A172 (cell line): ENCODE measurements at places on chromosomes 3 and 15. TPM values are rescaled to one million over a fixed set of nuclear protein-coding genes. Genes with fewer than 3 reads are reported as not detected.

The C2CD4A gene
- total RNA-seq: 0.26 TPM in 1 of 2 replicates, not detected in the other

The TGM5 gene
- total RNA-seq: 0.14 TPM in 1 of 2 replicates, not detected in the other

The MKRN3 gene
- total RNA-seq: 8.0 and 11.1 TPM in 2 replicates

The ZIC1 gene
- 18.7 and 18.9 TPM in 2 replicates for total RNA-seq

The COL8A1 gene
- total RNA-seq: 24.4 and 26.9 TPM in 2 replicates

The SPESP1 gene
- total RNA-seq: not detected in 2 replicates

The FAM81A gene
- 0.78 and 1.3 TPM in 2 replicates for total RNA-seq

The SETMAR gene
- 24.2 and 25.4 TPM in 2 replicates for total RNA-seq

The HACD3 gene
- 148 and 149 TPM in 2 replicates for total RNA-seq

The P2RY1 gene
- 0.19 TPM in 1 of 2 replicates, not detected in the other for total RNA-seq

The SLC28A1 gene
- total RNA-seq: not detected in 2 replicates

The CHRFAM7A gene
- not detected in 2 replicates for total RNA-seq

The C3orf20 gene
- total RNA-seq: not detected in 2 replicates

The SLC9C1 gene
- total RNA-seq: not detected in 2 replicates

The MIX23 gene
- 77.5 and 114 TPM in 2 replicates for total RNA-seq

The CRELD1 gene
- 14.5 and 16.1 TPM in 2 replicates for total RNA-seq

The ANKUB1 gene
- not detected in 2 replicates for total RNA-seq

The CHRNA7 gene
- 0.10 and 0.19 TPM in 2 replicates for total RNA-seq

The NOX5 gene
- not detected in 2 replicates for total RNA-seq

The TTLL13 gene
- total RNA-seq: not detected in 2 replicates

The PLA2G4E gene
- total RNA-seq: not detected in 2 replicates

The SLC6A20 gene
- total RNA-seq: not detected in 2 replicates

The CEP19 gene
- 9.7 and 13.8 TPM in 2 replicates for total RNA-seq

The ADAMTSL3 gene
- total RNA-seq: not detected in 2 replicates

The DVL3 gene
- 36.2 and 38.3 TPM in 2 replicates for total RNA-seq

The ATP13A5 gene
- total RNA-seq: not detected in 2 replicates

The IL17RE gene
- total RNA-seq: 0.81 and 1.3 TPM in 2 replicates

The PLSCR2 gene
- total RNA-seq: not detected in 2 replicates

The GOLGA8T gene
- not detected in 2 replicates for total RNA-seq

The CDHR4 gene
- total RNA-seq: not detected in 2 replicates

The TMEM207 gene
- total RNA-seq: 0.21 TPM in 1 of 2 replicates, not detected in the other

The GPR15 gene
- not detected in 2 replicates for total RNA-seq

The PLS1 gene
- 6.6 and 7.0 TPM in 2 replicates for total RNA-seq

The SCN11A gene
- total RNA-seq: not detected in 2 replicates

The CCDC39 gene
- total RNA-seq: 0.22 TPM in 1 of 2 replicates, not detected in the other

The ACAN gene
- not detected in 2 replicates for total RNA-seq

The MRPL46 gene
- total RNA-seq: 29.9 and 38.4 TPM in 2 replicates

The SAMMSON gene
- total RNA-seq: 0.12 and 0.84 TPM in 2 replicates

The SPTBN5 gene
- 0.16 and 0.22 TPM in 2 replicates for total RNA-seq

The PRTG gene
- 3.6 and 8.7 TPM in 2 replicates for total RNA-seq

The USP13 gene
- total RNA-seq: 13.8 and 16.9 TPM in 2 replicates

The CAMK2N2 gene
- 1.6 and 1.8 TPM in 2 replicates for total RNA-seq

The PRICKLE2 gene
- 6.9 and 8.8 TPM in 2 replicates for total RNA-seq

The FEZF2 gene
- not detected in 2 replicates for total RNA-seq

The PPIB gene
- total RNA-seq: 567 and 593 TPM in 2 replicates
